NCI-H446 treated with DMSO at 0.1 percent for 48 hours (cell line): ENCODE measurements at places on chromosomes 3 and 15.

- no peak for DNase-seq
Measured at GRCh38 chr3:106172780-106173179, 304.0 kb upstream of the CBLB start.

DNA sequence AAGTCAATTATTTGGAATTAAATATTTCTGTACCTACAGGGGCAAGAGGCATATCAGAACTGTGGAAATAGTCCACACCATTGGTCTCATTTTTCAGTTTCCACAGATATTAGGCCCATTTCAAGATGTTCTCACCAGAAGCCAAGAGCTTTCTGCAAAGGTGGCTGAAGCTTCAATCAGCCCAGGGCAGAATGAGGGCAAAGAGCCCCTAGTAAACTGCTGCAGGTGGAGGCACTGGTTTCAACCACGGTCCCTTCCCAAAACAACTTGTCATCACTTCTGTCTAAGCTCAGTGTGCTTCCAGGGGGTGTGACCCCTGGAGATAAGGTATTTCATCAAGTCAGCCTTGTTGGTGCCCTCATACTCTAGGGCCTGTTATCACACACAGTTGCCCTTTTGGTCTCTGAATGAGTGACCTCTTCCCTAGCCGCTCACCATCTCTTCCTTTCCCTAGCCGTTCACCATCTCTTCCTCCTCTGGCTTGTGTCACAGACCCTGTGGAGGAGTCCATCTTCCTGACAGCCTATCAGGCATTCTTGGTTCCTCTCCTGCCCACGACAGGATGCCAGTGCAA is 21.2 kb downstream of the IL17RD start:
- no peak for DNase-seq

- DNase-seq: no peak
Measured at GRCh38 chr15:70014860-70015490, 82.7 kb downstream of the TLE3 start.

DNA sequence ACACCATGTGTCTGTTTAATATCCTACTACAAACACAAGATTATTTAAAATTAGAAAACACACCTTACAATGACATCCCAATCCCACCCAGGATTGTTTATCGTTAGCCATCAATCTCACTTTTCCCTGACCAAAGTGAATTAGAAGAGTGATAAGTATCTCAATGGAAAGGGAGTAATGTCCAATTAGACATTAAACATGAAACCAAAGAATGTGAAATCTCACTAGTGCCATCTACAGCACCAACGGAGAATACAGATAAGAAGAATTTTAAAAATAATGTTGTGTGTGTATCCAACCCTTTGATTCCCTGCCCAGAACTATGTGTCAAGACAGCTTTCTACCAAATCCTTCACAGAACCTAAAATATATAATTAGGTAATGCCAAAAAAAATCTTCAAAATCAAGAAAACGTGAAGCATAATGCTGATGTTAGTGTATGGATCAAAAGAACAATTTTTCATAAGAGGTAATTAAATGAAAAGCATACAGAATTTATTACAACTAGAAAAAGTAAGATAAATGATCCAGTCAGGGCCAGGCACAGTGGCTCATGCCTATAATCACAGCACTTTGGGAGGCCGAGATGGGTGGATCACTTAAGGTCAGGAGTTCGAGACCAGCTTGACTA is 64.2 kb downstream of the SCAPER start:
- DNase-seq: peak; percentile 5

DNA sequence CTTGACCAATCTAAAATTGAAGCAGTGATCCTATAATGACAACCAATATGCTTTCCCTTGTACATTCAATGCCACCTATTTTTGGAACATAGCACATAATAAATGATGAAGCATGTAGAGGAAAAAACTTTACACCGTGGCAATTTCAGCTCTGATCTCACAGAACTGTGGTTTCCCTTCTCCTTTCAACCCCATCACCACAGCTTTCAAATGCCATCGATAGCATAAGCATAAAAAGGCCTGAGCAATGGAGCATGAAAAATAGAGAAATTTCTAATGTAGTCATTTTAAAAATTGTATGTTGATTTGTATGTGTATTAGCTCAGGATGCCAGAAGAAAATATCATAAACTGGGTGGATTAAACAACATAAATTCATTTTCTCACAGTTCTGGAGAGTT is 406.0 kb upstream of the TMCO5A start:
- no peak for DNase-seq

GRCh38 chr3:23314981-23315762 is 112.0 kb downstream of the UBE2E2 start:
- DNase-seq: no peak

- no peak for DNase-seq
Measured at GRCh38 chr3:161700998-161701397, 204.4 kb downstream of the OTOL1 start.

DNA sequence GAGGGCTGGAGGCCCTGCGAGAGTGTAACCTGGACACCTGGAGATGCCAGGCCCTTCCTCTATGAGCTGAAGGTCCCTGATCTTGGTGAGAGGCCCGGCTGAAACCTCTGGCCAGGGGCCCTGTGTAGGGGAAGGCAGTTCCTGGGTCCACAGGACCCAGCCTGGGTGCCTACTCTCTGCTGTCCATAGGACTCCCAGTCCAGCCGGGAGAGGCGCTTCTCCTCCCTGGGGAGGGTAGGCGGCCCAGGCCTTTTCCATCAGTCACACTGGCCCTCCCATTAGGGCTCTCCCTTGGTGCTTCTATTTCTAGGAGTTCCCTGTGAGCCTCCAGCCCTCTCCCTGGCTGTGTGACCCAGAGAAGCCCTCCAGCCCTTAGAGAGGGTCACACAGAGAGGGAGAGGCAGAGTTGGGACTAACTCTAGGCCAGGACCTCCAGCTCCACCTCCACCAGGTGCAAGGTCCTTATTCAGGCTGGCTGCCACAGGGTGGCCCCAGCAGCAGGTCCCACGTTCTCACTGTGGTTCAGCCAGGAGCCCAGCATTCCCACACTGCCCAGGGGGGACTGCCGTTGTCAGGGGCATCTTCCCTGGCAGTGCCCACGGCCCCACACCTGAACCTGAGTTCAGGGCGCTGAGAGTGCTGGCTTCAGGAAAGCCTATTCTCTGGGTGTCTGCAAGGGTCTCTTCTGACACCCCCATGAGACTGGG is 146.8 kb downstream of the SMAD6 start:
- no peak for DNase-seq

GRCh38 chr3:51710631-51711351 is 3.9 kb downstream of the GRM2 start:
- no peak for DNase-seq

DNA sequence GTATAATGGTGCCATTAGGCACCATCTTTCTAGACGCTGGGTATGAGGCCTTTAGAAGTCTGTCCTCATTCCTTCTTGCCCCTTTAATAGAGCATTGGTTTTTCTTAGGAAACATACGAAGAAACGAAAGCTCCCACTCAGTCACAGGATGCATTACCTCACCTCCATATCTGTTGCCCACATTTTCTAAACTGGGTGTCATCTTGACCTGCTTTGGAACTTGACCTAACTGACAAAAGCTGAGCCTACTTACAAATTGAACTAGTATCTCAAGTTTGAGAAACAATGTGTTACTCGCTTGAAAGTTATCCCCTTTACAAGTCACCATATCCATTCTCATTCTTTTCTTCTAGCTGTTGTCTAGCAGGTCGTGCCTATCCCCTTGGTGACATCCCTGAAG is 102.7 kb downstream of the VPS8 start:
- DNase-seq: no peak

- no peak for DNase-seq
Measured at GRCh38 chr3:38541806-38542205, 45.7 kb downstream of the EXOG start.

- DNase-seq: no peak
Measured at GRCh38 chr3:19652336-19652735, 281.7 kb downstream of the EFHB start.

- DNase-seq: no peak
Measured at GRCh38 chr3:172189987-172190603, 150.7 kb downstream of the FNDC3B start.

- DNase-seq: no peak
Measured at GRCh38 chr3:183809270-183809669, 16.1 kb downstream of the MAP6D1 start.

- no peak for DNase-seq
Measured at GRCh38 chr15:94086341-94086740, 145.0 kb upstream of the MCTP2 start.

DNA sequence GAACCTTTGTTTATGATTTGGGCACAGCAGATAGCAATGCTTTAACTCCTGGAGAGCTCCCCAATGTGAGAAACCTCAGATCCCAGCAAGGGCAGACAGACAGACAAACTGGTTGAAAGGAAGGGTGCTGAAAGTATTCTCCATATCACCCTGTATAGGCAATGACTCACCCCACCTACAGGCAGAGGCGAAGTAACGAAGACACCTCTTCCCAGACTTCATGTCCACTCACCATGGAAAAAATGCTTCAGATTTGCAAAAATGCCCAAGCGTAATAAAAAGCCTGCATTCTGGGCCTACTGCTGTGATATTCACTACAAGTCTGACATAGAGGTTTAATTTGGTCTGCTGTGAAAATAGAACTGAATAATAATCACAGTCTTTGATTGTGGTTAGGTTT is 50.5 kb downstream of the THBS1 start:
- DNase-seq: no peak
